ENCODE measurements at places on chromosomes 6 and 20.
A peak's percentile ranks its signal among the peaks of the same experiment; 100 is the strongest.

DNA sequence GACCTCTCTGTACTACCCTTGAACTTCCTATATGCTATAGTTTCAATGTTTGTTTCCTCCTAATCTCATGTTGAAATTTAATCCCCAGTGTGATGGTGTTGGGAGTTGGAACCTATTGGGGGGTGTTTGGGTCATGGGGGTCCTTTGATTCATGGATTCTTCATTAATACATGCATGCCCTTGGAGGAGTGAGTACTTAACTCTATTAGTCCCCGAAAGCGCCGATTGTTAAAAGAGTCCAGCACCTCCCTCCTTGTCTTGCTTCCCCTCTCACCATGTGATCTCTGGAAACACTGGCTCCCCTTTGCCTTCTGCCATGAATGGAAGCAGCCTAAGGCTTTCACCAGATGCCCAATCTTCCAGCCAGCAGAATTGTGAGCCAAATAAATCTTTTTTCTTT lies 31.7 kb downstream of the NCR2 start:
- DNase-seq = no peak

DNA sequence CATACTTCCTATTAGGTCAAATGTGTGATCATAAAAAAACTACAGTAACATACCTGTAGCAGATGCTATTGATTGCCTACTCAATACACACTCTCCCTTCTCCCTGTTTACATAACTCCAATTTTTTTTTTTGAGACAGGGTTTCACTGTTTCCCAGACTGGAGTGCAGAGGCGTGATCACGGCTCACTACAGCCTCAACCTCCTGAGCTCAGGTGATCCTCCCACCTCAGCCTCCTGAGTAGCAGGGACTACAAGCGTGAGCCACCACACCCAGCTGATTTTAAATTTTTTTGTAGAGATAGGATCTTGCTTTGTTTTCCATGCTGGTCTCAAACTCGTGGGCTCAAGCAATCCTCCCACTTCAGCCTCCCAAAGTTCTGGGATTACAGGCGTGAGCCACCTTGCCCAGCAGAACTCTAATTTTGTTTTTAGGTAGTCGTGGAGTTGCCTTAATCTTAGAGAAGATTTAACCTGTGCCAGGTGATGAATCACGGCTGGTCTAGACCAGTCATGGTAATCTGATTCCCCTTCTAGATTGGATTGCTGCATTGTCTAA lies 14.0 kb upstream of the KIF3B start:
- no peak for DNase-seq

- DNase-seq = no peak
These were observed 7.1 kb downstream of the ZNFX1 start for GRCh38 chr20:49270736-49271135.

- no peak for DNase-seq
These were observed 12.0 kb upstream of the GRM4 start for GRCh38 chr6:34157851-34158250.

GRCh38 chr6:52731719-52732118 lies 31.6 kb downstream of the GSTA2 start:
- DNase-seq = no peak

DNA sequence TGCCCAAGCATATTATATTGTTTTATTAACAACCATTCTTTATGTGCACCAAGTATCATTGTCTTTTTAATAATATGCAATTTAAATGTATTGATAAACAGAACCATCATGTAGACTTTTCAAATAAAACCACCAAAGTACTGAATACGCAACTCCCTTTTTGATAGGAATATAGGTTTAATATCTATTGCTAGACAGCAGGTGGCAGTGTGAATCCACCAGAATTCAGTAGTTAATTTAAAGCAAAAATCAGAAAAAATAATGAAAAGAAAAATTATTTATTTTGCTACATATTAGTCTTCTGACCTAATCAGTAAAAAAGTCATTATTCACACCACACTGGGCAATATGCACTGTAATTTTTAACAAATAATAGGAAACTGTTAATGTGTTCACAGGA lies 143.7 kb downstream of the KLHL32 start:
- no peak for DNase-seq

GRCh38 chr6:68527691-68528090 lies 107.4 kb upstream of the ADGRB3 start:
- no peak for DNase-seq

- DNase-seq = no peak
These were observed 29.4 kb downstream of the PRR18 start for GRCh38 chr6:166278579-166279392.

GRCh38 chr6:16602035-16602434 lies 159.2 kb downstream of the ATXN1 start:
- DNase-seq = peak; percentile 22

DNA sequence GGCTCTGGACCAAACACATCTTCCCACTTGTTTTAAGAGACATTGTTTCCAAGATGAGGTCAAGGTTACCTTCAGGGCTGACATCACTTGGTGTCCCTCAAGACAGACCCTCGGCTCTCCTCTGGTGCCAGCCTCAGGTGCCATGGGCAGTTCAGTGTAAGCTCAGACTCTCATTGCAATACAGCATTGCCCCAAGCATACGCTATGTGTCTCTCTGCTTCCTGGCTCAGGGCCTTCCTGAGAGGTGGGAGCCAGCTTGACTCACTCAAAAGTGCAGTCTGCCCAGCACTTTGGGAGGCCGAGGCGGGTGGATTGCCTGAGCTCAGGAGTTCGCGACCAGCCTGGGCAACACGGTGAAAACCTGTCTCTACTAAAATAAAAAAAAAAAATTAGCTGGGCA lies 51.7 kb downstream of the SLC24A3 start:
- DNase-seq = no peak
